ENCODE measurements at places on chromosomes 2 and 18.
A peak's percentile ranks its signal among the peaks of the same experiment; 100 is the strongest.

- no peak for DNase-seq
Observed at GRCh38 chr18:50751947-50752346, 67.9 kb downstream of the MRO start.

DNA sequence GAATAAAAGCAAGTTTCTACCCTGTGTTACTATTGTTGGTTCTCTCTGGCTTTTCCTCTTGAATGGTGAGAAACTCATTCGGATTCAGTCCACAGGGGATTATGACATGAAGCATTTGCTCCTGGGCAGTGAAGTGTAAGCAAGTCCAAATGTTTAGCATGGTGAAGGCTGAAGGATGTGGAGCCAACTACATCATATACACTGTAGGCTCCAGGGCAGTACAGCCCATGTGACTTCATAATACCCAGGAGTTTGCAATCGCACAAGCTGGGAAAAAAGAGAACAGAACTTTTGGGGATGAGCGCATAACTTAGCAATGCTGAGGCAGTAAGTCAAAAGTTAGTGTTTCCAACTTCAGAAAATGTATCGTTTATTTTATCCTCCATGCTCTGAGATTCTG is 695.7 kb upstream of the POU3F3 start:
- no peak for DNase-seq

DNA sequence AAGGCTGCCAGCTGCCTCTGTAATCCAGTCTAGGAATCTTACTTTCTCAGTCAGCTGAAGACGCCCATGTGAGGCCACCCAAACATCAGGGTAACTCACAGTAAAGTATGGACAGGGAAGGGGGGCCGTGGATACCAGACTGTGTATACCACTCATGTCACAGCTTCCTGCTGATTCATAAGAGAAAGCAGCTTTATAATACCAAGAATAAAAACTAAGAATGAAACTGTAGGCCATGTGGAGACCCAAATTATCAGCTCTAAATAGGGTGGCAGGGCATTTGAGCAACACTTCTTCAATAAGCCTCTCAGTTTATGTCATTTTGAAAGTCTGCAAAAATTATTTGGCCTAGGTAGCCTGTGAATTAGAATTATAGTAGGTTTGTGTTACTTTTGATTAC is 115.0 kb upstream of the CDCA7 start:
- DNase-seq = no peak

DNA sequence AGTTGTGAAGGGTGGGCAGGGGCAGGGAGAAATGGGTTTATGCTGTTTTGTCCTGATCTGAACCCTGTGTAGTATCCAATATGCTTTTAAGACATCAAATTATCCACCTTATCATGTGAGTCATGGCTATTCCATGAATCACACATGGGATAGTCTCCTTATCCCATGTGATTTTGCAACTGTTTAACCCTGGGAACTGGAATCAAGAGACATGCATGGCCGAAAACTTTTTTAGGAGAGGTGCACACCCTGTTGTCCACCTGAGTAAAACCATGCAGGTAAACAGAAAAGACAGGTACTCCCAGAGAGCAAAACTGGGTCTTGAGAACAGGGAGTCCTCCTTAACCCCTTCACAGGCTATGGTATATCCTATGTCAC is 490.6 kb upstream of the HS6ST1 start:
- no peak for DNase-seq

DNA sequence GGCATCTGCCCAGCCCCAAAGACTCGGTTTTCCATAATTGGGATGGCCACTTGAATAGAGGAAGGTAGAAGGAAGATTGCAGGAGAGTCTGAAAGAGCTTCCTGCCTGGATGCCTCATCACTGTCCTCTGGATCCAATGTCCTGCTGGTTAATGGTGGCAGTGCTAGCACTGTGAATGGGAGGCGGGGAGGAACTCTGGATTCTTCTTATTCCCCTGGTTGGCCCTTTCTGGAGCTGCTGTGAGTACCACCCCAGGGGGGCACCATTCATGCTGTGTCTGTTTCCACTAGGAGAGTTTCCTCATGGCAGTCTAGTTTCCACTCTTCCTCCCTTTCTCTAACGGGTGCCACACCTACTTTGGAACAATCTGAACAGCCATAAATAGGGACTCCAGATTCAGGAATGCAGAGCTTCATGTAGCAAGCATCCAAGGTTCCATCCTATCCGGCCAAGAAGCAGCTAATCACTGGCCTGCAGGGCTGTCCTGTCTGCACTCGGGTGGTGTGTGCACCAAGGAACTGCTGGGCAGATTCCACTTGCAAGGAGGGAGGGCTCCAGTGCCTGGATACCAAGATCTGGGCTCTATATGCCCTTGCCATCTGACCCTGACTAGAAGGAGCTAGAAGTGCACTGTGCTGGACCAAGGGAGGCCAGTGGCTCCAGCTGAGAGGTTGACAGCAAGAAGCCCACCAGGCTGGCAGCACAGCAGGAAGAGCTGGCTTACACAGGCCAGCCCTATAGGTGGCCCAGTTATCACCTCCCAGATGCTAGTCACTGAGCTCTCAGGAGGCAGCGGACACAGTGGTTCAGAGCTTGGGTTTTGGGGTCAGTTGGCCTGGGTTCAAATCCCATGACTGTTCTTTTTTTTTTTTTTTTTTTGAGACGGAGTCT is 4.6 kb upstream of the ATOH8 start:
- no peak for DNase-seq

DNA sequence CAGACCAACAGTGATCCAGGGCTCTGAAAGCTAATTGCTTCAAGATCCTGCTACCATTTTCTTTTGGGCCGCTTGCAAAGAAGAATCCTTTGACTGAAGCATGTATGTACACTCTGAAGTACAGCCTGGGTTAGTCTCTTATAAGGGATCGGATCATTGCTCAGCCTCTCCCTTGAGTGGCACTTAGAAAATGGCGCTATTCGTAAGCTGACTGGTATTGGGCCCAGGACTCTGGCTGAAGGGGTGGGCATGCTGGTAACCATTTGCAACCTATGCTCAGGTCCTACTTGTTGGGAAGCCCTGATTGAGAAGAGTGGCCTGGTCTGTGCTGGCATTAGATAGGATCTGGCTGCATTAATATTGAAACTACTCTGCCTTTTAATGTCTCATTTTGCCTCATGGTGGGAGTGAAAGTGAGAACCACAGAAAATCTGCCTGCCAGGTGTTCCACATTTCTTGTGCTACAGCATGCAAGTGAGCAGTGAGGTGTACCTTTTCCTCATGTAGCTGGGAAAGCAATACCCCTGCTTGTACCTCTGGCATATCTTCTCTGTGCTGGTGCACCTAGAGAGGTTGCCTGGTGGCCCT is 661 bp upstream of the MGAT5 start:
- DNase-seq = no peak

DNA sequence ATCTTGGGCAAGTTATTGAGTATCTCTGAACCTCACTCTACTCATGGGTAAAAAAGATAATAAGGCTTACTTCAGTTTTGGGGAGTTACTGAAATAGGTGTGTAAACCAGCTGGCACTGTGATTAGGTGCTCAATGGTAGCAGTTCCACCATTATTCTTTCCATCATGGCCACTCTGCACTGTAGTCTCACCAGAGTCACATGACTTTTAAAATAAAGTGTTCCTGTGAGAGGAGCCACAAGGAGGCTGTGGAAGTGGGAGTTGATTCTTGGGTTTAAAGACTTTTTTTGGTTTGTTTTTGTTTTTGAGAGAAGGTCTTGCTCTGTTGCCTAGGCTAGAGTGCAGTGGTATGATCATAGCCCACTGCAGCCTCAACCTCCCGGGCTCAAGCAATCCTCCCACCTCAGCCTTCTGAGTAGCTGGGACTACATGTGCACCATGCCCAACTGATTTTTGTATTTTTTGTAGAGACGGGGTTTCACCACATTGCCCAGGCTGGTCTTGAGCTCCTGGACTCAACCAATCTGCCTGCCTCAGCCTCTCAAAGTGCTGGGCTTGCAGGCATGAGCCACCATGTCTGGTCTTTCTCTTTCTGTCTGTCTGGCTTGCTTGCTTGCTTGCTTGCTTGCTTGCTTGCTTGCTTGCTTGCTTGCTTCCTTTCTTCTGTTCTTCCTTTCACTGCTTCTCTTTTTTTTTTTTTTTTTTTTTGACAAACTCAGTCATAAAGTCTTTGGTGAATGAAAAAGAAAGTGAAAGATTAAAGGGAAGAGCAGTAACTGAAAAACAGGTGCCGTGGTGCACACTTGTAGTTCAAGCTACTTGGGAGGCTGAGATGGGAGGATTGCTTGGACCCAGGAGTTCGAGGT is 21.2 kb upstream of the ACVR1 start:
- DNase-seq = no peak

- DNase-seq = no peak
Observed at GRCh38 chr18:9902832-9903231, 11.0 kb upstream of the VAPA start.

GRCh38 chr18:46705521-46705920 is 48.5 kb upstream of the LOXHD1 start:
- DNase-seq = no peak

- DNase-seq = no peak
Observed at GRCh38 chr2:165474619-165475276, 5.2 kb downstream of the CSRNP3 start.

GRCh38 chr2:42879121-42879705 is 86.8 kb upstream of the HAAO start:
- DNase-seq = no peak

DNA sequence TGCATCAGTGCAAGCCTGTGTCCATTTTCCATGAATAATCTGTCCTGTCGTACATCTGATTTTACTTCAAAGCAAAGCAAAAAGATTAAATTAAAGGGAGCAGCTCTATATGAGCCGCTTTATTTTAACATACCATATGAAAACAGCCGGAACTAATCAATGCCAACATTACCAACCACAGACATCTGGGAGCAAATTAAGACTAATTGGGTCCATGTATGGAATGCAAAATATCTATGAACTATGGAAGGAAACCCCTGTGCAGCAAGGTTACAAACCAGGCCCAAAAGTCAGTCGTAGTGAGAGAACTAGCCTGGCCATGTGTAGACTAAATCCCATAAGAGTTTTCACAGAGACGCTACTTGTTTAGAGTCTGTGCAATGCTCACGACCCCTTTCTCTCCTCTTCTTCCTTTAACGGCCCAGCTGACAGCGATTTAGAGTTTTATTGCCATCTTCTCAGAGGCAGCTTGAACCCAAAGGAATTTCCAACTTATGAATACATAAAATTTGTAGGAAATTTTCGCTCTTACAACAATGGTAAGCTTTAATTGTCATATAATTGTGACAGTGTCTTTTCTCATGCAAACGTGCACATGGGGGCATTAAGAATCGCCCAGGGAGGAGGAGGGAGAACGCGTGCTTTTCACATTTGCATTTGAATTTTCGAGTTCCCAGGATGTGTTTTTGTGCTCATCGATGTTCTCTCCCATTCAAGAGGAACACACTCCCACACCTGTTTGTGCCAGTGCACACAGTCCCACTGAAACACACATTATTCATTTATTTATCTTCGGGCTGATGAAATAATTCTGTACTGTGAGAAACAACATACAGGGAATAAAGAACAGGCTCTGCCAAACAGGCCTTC is 52.9 kb upstream of the RPL31 start:
- peak; percentile 14 for DNase-seq

DNA sequence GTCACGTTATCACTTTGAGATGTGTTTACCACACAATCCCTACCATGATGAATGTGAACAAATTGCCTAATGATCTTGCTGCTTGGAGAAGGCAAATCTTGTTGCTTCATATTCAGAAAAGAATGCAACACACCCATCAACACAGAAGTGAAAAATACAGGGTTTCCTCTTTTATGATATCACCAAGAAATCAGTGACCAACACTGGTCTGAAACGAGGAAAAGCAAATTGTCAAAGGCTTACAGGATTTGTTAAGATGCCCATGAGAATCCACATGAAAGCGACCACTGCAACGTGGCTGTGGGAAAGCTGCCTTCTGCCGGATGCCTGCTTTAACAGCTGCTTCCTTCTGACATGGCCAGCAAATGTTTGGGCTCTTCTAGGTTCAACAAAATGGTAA is 397.6 kb upstream of the LRATD1 start:
- DNase-seq = no peak

GRCh38 chr2:56267415-56267788 is 83.6 kb downstream of the CCDC85A start:
- DNase-seq = peak; percentile 95

DNA sequence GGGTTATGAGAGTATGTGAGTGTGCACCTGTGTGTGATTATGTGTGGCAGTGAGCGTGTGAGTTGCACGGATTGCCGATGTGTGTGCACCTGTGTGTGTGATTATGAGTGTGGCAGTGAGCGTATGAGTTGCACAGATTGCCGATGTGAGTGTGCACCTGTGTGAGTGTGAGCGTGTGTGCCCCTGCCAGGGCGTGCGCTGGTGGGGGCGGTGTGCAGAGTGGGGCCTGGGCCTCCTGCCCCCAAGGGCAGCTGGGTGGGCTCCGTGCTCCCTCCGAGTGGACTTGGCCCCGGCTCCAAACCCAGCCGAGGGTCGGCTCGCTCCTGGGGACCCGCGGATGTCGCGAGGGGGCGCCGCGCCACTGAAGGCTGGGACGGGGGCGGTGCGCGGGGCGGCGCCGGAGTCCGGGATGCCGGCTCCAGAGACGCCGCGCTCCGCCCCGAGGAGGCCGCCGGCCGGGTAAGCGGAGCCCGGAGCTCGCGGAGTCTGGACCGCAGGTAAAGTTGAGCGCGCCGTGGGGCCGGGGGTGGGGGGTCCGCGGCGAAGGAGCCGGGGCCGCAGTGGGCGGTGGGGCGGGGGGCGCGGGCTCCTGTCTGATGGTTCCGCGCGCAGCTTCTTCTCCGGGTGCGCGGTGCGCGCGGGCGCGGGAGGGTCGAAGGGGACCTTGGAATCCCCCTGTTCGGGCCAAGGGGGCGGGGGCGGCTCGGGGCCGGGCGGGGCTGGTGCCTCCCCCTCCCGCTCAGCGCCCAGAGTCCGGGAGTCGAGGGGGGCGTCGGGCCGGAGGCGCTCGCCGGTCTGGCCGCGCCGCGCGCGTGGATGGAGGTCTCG is at the start of gene KCNG2:
Gene KCNG2, plus strand, starts transcription at position 421 of the 828 bp plus-strand sequence. CDS start 65,730 bp downstream, outside the sequence.
- DNase-seq = peak; percentile 53

GRCh38 chr2:16005389-16005788 is 65.0 kb downstream of the MYCN start:
- DNase-seq = no peak

DNA sequence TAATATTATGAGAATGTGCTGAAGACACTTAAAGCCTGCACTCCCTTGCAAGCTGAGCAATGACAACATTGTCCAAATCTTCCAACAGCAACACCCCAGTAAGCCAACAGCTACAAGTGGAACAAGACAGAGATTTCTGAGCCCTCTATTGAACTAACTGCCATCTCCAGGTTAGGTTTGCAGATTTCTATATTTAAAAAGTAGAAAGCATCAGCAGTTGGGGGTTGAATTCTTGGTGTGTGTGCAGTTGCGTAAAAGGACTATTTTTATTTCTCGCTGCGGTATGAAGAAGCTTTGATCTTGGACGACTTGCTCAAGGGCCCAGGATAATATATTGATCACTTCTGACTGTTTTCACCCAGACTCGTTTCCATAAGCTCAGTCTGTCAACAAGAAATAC is 106.2 kb upstream of the ZFP36L2 start:
- no peak for DNase-seq

- DNase-seq = no peak
Observed at GRCh38 chr2:178250429-178250828, 56.1 kb downstream of the OSBPL6 start.

- no peak for DNase-seq
Observed at GRCh38 chr18:4821801-4822200, 366.7 kb upstream of the DLGAP1 start.

- no peak for DNase-seq
Observed at GRCh38 chr2:147091448-147091847, 753.4 kb upstream of the ACVR2A start.
